Stimulated activated CD4-positive, alpha-beta T cell treated with anti-CD3 and anti-CD28 coated beads, Interleukin-4, amount 100 ng/mL, for 48 hours (primary cell): ENCODE measurements at places on chromosomes 1 and 21.

DNA sequence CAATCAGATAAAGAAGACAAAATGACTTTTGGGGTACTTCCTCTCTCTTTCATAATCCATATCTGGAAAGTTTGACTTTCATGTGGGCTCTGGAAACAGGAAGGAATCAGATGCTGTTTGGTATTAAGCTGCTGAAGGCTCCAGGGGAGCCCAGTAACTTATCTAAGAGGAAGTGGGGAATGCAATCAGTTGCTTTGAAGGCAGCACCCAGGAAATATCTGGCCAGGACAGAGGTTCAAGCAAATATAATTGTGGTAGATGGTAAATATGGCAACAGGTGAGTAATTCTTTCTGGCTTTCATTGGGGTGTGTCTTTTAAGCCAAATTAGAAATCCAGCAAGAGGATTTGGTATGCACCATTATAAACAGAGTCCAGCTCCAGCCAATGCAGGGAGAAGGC is 44.4 kb downstream of the COLGALT2 start:
- DNase-seq = no peak

DNA sequence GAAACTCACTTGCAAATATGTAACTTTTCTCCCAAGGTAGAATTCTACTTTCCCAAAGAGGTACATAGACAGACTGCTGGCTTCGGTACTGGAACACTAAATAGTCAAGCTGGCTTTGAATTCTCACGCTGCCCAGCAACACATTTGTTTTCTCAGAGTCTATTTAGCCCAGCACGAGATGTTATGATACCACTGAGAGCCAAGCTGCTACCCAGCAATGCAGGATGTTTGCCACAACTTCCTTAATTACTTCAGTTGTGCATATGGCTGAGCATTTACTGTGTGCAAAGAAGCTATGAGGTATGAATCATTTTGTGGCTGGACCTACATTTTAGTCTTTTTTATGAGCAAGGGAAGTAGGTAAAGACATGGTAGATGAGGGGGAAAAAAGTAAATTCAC is 793.2 kb downstream of the PLA2G4A start:
- DNase-seq = no peak

GRCh38 chr1:41497056-41497440 is 12.6 kb upstream of the EDN2 start:
- no peak for DNase-seq

DNA sequence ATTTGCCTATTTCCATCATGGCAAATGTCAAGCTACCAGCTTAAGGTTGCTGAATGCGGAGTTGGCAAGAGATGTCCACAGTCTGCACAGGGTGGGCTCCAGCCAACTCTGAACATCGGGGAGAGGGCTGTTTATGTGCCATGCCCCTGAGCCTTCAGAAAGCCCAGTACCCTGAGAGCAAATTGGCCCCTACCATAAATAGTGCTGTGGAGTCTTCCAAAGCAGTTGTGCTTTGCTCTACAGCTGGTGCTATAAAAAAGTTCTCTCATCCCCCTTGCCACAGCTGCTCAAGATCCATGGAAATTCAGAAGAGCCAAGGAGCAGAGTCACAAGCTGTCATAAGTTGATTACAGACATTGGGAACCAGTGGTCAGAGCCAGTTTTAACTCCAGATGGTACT is 85.6 kb upstream of the CLDN14 start:
- no peak for DNase-seq

- no peak for DNase-seq
Measured at GRCh38 chr1:20964540-20965484, 177.7 kb upstream of the HP1BP3 start.

DNA sequence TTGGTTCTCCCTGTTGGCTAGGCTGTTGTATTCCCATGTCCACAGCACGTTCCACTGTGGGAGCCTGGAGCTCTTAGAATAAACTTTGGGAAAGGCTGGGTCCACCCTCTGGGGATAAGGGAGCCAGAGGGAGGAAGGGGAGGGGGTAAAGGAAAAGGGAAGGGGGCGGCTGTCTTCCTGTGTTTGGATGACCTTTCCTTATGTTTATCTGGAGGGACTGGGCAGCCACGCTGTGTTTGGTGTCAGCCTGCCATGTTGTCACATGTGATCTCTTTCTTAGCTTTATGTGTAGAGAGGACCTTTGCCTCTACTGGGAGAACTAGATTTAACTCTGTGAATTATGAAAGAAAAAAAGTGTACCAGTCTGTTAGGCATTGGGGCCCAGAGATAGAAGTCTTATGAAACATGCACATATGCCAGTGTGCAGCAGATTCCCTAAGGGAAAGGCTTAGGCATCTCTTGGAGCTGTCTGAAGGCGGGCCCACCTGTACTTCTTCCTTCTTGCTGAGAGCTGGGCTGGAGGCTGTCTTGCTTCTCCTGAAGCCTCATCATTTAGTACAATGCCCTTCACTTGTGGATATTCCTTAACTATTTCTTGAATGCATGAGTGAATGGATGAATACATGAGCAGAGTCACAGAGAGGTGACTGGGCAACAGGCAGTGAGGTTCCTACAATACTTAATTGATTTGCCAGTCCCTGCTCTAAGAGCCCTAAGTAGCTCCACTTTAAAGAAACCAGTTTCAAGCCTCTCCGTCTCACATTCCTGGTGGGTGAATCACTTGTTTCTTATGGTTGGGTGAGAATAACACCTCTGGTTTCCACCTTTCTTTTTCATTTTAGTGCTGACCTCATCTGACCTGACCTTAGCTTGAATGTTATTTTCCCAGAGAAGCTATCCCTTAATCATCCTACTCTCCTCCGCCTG is 62.5 kb upstream of the ARHGAP29 start:
- no peak for DNase-seq

DNA sequence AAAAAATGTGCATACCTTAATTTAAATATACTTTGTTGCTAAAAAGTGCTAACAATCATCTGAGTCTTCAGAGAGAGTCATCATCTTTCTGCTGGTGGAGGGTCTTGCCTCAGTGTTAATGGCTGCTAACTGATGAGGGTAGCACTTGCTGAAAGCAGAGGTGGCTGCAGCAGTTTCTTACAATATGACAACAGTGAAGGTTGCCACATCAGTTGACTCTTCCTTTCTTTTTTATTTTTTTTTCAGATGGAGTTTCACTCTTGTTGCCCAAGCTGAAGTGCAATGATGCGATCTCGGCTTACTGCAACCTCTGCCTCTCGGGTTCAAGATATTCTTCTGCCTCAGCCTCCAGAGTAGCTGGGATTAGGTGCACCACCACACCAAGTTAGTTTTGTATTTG is 2.6 kb upstream of the CFAP45 start:
- no peak for DNase-seq

DNA sequence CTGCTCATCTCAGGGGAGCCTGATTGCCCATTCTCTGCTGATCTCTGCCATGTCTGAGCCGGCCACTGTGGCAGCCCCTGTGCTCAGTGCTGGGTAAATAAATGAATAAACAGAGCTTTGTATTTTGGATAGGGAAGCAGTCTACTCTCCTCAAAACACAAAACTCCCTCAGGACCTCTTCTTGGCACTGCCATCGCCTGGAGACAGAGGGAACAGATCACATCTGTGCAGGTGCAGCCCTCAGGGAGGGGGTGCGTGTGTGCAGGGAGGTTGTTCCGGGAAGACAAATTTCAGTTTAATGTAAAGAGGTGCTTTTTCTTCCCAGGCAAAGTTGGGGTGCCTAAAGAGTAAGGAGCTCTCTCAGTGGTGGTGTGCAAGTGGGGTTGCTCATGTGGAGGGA is 7.7 kb upstream of the FAM167B start:
- DNase-seq = no peak

GRCh38 chr1:39959651-39960333 is 4.8 kb downstream of the MFSD2A start:
- no peak for DNase-seq

DNA sequence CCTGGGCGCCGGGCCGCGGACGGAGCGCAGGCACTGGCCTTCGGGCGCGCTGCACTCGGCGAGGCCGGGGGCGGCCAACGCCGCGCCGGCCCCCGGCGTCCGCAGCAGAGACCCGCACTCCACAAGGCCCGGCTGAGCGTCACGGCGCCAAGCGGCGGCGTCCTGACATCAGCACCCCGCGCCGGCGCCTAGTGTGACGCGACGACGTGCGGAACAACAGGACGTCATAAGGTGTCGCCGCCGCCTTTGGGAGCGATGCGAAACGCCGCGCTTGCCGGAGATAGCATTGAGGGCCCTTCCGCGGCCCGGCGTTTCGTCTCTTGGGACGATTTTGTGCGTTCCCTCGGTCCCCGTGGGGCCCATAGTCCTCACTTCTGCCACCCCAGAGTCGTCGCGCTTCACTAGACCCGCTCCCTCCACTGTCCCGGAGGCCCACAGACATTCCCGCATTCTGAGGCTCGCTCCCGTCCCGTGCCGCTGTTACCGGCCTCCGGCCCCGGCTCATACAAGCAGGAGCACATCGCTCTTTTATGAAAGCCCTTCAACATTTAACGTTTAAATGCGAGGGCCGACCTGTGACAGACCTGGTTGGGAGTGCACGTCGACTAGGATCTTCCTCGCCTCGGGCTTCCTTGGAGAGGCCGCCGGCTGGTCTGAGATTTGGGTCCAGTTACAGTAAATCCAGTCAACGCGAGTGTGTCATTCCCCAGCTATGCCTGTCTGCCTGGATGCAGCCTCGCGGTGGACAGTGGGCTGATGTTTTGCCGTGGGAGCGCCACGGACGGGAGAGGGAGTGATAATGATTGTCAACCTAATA is at the start of gene SSU72:
Gene SSU72, minus strand, starts transcription at position 143 of the 817 bp plus-strand sequence. CDS start 306 bp downstream, outside the sequence.
- DNase-seq = peak; percentile 93

GRCh38 chr1:237763137-237763536 is 127.6 kb downstream of the ZP4 start:
- no peak for DNase-seq

- DNase-seq = no peak
Measured at GRCh38 chr1:54105080-54105479, 47.7 kb downstream of the CDCP2 start.

DNA sequence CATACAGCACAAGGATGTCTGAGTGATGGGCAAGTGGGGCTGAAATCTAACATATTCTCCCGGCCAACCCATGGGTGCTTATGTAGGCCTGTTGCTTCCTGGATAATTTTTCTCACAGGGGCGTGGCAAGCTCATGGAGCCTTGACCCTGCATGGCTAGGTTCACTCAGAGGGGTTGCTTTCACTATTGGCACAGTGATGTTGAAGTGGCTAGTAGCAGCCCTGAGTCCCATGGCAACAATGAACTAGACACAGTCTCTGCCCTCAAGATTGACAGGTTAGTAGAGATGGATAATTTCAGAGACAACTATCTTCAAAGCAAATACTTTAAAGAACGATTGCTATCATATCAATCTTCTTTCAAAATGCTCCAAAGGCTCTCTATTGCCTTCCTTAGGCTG is 6.5 kb upstream of the MAB21L3 start:
- DNase-seq = no peak

- DNase-seq = no peak
Measured at GRCh38 chr1:154856049-154856448, 14.0 kb downstream of the KCNN3 start.

DNA sequence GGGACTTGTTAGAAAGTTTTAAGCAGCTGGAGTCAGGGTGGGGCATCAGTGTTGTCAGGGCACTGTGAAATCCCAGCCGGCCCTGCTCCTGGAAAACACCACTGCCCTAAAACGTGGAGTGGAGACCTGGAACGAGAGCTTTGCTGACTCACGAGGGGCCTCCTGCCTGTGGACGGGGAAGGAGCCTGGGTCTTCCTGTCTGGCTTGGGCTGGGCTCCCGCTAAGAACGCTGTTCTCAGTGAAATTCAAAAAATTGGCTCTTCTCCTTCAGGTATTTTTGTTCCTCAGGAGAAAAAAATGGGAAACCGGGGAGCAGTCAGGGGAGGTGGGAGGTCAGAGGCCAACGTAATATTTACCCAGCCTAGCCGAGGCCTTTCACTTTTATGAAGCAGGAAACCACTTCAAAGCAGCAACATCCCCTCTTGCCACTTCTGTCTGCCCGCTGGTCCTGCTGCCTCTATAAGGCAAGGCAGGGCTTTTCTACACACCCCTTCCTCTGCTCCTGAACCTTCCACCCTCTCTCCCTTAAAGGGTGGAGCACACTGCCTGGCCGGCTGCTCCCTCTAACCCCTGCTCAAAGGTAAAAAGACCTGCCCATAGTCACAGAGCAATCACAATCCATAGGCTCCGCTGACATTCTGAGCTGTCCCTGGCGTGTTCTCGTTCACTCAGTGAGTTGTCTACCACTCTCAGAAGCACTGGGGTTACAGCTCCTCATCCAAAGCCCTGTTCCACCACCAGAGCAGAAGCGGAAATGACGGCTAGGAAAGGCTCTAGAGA is 8.0 kb downstream of the PLXNA2 start:
- DNase-seq = no peak

- DNase-seq = no peak
Measured at GRCh38 chr1:198290089-198290683, 133.4 kb downstream of the NEK7 start.

DNA sequence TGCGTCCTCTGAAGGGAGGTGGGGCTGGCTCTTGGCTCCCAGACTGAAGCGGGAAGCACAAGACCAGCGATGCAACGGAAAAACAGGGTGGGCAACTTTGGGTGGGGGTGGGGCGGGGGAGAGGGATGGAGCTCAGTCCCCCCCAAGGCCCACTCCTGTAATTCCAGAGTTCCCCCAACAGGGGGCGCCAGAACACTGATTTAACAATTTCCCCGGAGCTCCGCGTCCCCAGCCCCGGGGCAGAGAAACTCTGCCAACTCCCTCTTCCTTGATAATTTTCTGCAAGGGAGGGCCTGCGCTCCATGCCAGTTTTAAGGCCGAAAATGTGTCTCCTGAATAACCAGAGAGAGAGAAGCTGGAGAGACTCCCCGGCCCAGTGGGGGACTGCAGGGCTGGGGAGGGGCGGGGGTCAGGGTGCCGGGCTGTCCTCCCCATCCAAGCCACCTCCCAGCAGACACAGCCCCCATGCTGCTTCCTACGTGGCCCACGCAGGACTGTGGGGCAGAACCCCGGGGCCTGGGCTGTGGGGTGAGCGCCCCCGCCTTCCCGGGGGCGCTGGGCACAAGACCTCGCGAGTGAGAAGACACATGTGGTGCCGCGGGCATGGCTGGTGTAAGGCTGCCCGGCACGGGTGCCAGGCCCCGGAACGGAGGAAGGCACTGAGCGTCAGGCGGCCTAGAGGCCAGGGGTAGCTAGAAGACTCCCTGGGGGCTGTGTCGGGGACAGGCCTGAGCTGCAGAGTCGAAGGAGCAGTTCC is 51.4 kb downstream of the KIF21B start:
- peak; percentile 46 for DNase-seq

DNA sequence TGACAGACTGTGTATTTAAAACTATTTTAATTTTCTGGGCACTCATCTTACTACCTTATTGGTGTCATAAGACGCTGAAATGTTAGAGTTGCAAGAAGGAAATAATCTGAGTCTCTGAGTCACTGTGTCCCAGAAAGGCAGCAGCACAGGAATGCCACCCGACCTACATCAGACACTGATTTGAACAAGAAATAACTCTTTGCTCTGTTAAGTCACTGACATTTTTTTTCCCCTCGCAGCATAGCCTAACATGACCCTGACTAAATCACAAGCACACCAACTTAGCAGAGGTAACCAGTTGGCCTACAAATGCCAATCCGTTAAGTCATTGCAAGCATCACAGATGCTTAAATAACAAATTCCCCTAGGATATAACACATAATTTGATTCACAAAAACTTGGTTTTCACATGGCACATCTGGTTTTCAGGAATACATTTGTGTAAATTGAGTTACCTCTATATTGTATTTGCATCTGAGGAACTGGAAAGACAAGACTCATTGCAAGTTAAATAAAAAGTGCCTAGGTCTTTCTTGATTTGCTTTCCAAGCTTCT is 349.1 kb downstream of the SEC16B start:
- DNase-seq = no peak

GRCh38 chr1:28354121-28354520 is 15.4 kb upstream of the PHACTR4 start:
- no peak for DNase-seq
